ENCODE measurements at places on chromosomes 3 and 15. TPM values are rescaled to one million over a fixed set of nuclear protein-coding genes. Genes with fewer than 3 reads are reported as not detected.

Gene KAT2B
- total RNA-seq: 54.4 TPM

Gene USP50
- 0.41 TPM for total RNA-seq

Gene TBC1D2B
- 89.3 TPM for total RNA-seq

Gene ARHGEF26
- total RNA-seq: 0.08 TPM

Gene WDR93
- not detected for total RNA-seq

Gene P3H2
- total RNA-seq: not detected

DNA sequence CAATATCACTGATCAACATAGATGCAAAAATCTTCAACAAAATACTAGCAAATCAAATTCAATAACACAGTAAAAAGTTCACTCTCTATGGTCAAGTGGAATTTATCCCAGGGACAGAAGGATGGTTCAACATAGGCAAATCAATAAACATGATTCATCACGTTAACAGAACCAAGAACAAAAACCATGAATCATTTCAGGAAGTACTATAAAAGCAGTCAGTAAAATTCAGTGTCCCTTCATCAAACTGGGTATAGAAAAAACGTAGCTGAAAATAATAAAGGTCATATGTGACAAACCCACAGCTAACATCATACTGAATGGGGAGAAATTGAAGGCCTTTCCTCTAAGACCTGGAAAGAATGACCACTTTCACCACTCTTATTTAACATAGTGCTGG lies 172.1 kb downstream of the POLR2M start:
- no peak for DNase-seq

- no peak for DNase-seq
These were observed 102.7 kb downstream of the SLCO3A1 start for GRCh38 chr15:91956026-91956723.

GRCh38 chr15:79003301-79003700 lies 58.5 kb upstream of the CTSH start:
- DNase-seq: no peak

GRCh38 chr3:30293621-30294240 lies 312.7 kb upstream of the TGFBR2 start:
- no peak for DNase-seq

DNA sequence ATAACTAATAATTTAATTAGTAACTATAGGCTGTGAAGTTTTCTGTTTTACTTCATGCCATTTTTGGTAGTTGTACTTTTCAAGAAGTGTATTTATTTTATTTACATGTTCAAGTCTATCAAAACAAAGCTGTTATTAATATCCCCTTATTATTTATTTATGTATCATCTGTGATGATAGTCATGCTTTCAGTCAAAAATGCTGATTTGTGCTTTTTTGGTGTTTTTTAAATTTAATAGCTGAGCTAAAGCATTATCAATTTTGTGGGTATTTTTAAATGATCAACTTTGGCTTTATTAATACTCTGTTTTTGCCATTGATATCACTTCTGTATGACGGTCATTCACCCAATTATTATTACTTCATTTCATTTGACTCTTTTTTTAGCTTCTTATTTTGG lies 1229.2 kb upstream of the CADM2 start:
- no peak for DNase-seq

- peak; percentile 80 for DNase-seq
These were observed at the start of gene SPG21 for GRCh38 chr15:64989416-64990167. SPG21 (minus strand) TSS chr15:64989914; CDS start chr15:64983569, 6,345 bp downstream.

DNA sequence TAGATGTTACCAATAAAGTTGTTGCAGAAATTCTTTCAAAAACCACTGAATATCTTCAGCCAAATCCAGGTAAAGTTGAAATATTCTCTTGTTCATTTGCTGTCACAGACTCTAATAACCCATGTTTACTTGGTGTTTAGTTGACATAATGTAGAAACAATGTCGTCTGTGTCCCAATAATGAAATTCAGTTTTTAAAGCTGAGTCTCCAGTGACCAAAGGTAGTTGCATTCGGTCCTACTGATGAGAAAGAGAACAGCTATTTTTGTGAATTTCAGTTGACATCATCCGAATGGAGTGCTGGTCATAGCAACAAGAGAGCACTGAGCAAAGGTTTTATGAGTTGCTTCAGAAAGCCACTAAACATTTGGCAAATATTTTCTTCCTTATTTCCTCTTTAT lies 88.8 kb upstream of the ADAMTSL3 start:
- DNase-seq: no peak

DNA sequence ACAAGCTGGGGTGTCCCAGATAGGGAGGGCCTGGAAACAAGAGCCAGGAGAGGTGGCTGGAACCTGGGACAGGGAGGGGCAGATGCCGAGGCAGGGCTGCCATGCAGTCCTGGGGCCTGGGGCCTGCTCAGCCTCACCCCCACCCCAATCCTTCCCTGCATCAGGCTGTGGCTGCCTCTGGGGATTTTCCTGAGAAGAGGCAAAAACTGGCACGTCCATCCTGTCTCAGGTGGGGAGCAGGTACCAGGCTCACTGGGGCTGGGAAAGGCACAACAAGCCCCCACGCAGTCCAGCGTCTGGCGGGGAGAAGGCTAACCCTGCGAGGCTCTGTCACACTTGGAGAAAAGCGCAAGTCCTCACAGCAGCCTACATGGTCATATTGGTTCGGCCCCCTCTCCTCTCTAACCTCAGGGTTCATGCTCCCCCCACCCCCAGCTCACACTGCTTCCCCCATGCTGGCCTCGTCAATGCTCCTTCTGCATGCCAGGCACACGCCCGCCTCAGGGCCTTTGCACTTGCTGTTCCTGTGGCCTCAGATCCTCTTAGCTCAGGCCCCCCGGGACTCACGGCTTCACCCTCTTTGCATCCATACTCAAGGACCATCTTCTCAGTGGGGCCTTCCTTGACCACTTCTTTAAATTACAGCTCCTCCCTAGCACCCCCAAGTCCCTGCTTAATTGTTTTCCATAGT lies 53.1 kb downstream of the LINGO1 start:
- DNase-seq: no peak

GRCh38 chr3:126050050-126050392 lies 33.9 kb downstream of the SLC41A3 start:
- DNase-seq: no peak

GRCh38 chr3:25420885-25421284 lies 7.2 kb upstream of the RARB start:
- no peak for DNase-seq

All from CD4-positive, alpha-beta T cell (primary cell).